Large intestine (tissue), 12 donors: ENCODE measurements at places on chromosomes 16 and 17. TPM values are rescaled to one million over a fixed set of nuclear protein-coding genes. Genes with fewer than 3 reads are reported as not detected.

- peaks cover 13% of the 10 kb centered on the region for H3K36me3 ChIP-seq
- H3K27me3 ChIP-seq, result no peaks in the 10 kb centered on the region
- peak; percentile 88 for DNase-seq
- no peak overlapping the region for H3K4me3 ChIP-seq
- H3K4me1 ChIP-seq, result peaks cover 54% of the 10 kb centered on the region
These were observed 10.8 kb upstream of the BCAR1 start for GRCh38 chr16:75262104-75262799.

DNA sequence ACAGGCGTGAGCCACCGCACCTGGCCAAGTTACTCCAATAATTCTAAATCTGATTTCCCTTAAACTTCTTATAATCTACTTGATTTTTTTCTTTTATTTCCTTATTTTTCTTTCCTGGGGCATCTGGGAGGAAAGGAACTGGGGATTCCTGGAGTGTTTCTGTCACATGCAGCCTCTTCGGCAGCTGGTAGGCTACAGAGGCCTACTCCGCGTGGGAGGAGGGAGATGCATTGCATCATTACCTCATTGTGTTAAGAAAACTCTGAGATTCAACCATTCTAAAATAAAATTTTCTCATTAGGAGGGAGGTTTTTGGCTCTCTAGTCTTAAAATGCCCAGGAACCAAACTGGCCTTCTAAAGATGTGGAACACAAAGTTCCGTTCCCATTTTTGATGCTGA lies 64.0 kb downstream of the SOX9 start:
- H3K4me3 ChIP-seq, result no peak overlapping the region
- no peaks in the 10 kb centered on the region for H3K4me1 ChIP-seq
- H3K27me3 ChIP-seq, result no peaks in the 10 kb centered on the region
- DNase-seq, result no peak
- no peaks in the 10 kb centered on the region for H3K36me3 ChIP-seq

GRCh38 chr17:7431231-7431630 lies 2.6 kb downstream of the SPEM3 start:
- no peak for DNase-seq
- H3K27me3 ChIP-seq, result peaks cover 7% of the 10 kb centered on the region
- H3K36me3 ChIP-seq, result no peaks in the 10 kb centered on the region
- no peak overlapping the region for H3K27ac ChIP-seq
- no peak overlapping the region for H3K4me3 ChIP-seq

GRCh38 chr17:29196769-29197515 lies 16.7 kb upstream of the MYO18A start:
- no peak overlapping the region for H3K27ac ChIP-seq
- no peaks in the 10 kb centered on the region for H3K36me3 ChIP-seq
- DNase-seq, result no peak
- no peak overlapping the region for H3K4me3 ChIP-seq

DNA sequence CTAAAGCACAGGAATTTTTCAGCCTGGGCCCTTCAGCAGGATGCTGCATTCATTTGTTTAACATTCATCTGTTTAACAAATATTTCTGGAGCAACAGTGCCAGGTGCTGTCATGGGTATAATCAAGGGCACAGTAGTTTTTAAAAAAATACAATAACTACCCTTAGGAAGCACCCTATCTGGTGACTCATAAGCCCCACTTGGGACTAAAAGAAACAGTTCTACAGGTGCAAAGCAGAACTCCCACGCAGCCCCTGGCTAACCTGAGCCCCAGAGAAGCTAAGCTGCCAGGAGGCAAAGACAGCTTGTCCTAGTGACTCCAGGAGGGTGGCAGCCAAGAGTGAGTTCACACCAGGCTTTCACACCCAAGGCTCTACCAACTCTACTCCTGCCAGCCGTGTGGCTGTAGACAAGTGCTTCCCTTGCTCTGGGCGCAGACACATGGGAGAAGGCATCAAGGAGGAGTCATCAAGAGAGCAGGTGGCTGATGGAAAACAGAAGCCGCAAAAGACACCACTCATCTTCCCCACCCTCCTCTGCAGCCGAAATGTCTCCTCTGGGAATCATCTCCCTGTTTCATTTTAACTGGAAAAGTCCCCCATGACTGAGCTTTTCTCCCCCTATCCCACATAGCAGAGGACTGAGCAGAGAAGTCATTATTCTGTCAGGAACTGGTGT lies 14.4 kb downstream of the CUEDC1 start:
- H3K27me3 ChIP-seq, result no peaks in the 10 kb centered on the region
- DNase-seq, result no peak
- H3K36me3 ChIP-seq, result no peaks in the 10 kb centered on the region
- H3K4me1 ChIP-seq, result peaks cover 35% of the 10 kb centered on the region
- H3K4me3 ChIP-seq, result no peak overlapping the region

- H3K27me3 ChIP-seq, result no peaks in the 10 kb centered on the region
- no peak for DNase-seq
- peaks cover 86% of the 10 kb centered on the region for H3K36me3 ChIP-seq
- peaks cover 72% of the 10 kb centered on the region for H3K4me1 ChIP-seq
These were observed 12.9 kb downstream of the GJD3 start for GRCh38 chr17:40351359-40352236.

CPHXL2 gene
- 0.06 TPM for polyA plus RNA-seq

ZACN gene
- polyA plus RNA-seq, result 23.7 TPM
